ENCODE measurements at places on chromosomes 13 and 19.
A peak's percentile ranks its signal among the peaks of the same experiment; 100 is the strongest.

DNA sequence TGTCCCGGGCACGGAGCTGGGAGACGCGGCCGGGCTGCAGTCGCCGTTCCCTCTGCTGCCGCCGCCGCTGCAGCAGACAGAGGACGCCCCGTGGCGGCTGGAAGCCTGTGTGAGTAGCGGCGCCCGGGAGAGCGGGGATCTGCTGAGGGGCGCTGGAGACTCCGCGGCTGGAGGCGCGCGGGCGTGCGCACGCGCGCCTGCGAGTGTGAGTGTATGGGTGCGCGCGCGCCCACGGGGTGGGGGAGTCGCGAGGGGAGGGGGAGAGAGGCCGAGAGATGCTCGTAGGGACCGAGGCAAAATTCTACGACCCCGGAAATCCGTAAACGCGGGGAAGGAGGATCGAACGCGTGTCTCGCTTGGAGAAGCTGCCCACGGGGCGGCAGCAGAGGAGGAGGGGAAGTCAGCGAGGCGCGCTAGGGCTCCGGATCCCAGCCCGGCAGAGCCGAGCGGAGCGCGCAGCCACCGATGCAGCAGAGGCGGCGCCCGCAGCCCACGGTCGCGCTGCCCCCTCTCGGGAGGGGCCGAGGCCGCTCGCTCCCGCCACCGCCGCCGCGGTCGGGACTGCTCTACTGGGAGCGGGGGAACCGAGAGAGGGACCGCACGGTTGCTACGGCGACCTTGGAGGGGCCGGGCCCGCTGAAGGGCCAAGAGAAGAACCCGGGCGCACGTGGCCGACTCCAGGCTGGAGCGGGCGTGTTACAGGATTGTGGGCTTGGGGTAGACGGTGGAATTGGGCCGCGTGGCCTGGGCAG is at the start of gene ENOX1:
TSS of gene ENOX1 (minus strand) at position 207 of the 752 bp plus-strand sequence.
- no peaks in the 10 kb centered on the region for H3K36me3 ChIP-seq
- peaks cover 45% of the 10 kb centered on the region for H3K27me3 ChIP-seq
- no peak within 1 kb of the TSS for H3K27ac ChIP-seq

- DNase-seq: no peak
- peaks cover 19% of the 10 kb centered on the region for H3K4me1 ChIP-seq
- peak overlapping the region; percentile 74 for H3K4me3 ChIP-seq
- peaks cover 30% of the 10 kb centered on the region for H3K27me3 ChIP-seq
Observed at GRCh38 chr13:100506600-100507422, 81.8 kb downstream of the GGACT start.

GRCh38 chr19:46753420-46754155 is 7.3 kb upstream of the STRN4 start:
- no peak overlapping the region for H3K27ac ChIP-seq
- no peaks in the 10 kb centered on the region for H3K27me3 ChIP-seq
- DNase-seq: peak; percentile 51
- H3K4me1 ChIP-seq: peaks cover 9% of the 10 kb centered on the region

DNA sequence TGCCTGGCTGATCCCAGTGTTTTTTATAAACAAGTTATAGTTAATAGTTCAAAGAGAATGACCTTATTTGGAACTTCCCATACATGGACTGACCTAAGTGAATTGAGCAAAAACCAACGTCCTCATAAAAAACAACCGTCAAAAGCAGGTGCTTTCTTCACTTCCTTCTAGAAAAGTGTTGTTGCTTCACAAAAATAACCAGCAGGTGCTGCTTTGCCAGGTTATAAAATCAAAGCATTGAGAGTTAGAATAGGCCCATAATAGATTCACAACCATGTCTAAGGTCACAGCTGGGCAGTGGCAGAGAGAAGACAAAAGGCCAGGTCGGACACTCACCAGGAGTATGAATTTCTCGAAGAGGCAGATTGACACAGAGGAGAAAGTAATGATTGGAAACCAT is 9.5 kb downstream of the RUBCNL start:
- no peak overlapping the region for H3K4me3 ChIP-seq
- no peak overlapping the region for H3K27ac ChIP-seq
- peaks cover 5% of the 10 kb centered on the region for H3K4me1 ChIP-seq
- H3K27me3 ChIP-seq: peaks cover 5% of the 10 kb centered on the region

DNA sequence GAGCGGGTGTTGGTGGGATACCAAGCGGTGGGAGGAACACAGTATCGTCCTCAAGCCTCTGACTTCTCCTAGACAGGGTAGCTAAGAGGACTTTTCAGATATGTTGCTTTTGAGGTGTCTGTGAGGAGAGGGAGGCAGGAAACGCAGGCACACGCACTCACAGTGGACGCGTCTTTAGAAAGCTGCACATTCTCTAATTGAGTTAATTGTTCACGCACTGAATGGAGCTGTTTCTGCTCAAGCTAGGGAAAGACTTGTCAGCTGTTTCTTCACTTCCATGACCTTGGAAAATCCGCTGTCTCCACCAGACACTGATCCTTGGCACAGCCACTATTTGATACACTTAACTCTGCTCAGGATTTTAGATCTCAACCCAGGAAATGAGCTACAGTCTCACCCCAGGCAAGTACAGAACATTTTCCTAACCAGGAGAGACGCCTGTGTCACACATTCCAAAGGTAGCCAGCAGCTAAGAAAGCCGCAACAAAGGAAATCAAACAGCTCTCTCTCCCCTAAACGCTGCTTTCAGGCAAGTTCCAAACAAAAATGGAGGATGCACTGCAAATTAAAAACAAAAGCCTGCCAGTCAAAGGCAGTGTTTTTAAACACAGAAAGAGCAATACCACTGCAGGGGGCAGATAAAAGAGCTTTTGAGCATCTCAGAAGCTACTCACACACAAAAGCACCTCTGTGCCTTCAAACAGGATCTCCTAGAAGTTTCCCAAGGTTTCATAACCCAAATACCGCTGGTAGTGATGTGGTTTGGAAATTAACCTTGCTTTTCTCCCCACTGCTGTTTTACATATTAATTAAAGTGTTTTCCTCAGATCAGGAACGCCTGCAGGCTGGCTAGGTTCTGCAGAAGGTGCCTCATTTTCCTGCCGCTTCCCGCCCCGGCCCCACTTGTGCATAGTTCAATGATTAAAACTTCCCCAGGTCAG is 57.3 kb downstream of the IRS2 start:
- no peak overlapping the region for H3K4me3 ChIP-seq
- H3K4me1 ChIP-seq: no peaks in the 10 kb centered on the region
- peaks cover 5% of the 10 kb centered on the region for H3K27me3 ChIP-seq
- no peak for DNase-seq
- H3K36me3 ChIP-seq: no peaks in the 10 kb centered on the region

DNA sequence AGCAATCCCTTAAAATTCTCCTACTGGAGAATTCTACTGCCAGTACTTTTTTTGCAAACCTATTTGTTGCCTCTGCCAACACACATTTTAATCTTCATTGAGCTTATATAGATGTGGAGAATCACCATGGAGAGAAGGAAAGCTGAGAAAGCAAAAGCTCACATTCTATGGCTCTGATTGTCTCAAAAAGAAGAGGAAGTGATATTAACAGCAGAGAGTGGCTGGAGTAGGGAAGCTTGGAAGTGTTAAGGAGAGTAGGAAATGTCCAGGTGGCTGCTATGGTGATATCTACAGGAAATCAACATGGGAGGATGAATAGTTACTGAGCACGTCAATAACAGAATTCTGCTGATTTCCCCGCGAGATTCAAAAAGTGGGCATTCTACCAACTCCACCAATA is 78.8 kb upstream of the TDRD3 start:
- no peaks in the 10 kb centered on the region for H3K4me1 ChIP-seq
- peaks cover 20% of the 10 kb centered on the region for H3K27me3 ChIP-seq
- H3K4me3 ChIP-seq: no peak overlapping the region
- no peaks in the 10 kb centered on the region for H3K36me3 ChIP-seq

DNA sequence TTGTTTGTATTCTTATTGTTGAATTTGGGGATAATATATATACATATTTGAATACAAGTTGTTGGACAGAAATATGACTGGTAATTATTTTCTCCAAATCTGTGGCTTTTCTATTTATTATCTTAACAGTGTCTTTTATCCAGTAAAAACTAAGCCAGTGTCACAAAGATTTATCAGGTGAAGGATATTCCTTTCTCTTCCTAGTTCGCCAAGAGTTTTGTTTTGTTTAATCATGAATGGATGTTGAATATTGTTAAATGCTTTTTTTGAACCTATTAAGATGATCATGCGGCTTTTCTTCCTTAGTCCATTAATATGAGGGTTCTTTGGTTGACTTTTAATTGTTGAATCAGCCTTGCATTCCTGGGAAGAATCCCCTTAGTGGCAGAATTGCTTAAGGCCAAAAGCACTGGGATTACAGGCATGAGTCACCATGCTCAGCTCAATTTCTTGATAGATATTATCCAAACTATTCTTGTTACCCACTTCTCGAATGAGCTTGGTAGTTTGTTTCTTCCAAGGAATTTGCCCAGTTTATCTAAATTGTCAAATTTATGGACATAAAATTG is 53.3 kb downstream of the TEX26 start:
- H3K4me3 ChIP-seq: no peak overlapping the region
- no peak overlapping the region for H3K27ac ChIP-seq
- H3K27me3 ChIP-seq: no peaks in the 10 kb centered on the region
- no peaks in the 10 kb centered on the region for H3K36me3 ChIP-seq

- peaks cover 3% of the 10 kb centered on the region for H3K4me1 ChIP-seq
- no peak overlapping the region for H3K4me3 ChIP-seq
- H3K36me3 ChIP-seq: no peaks in the 10 kb centered on the region
- H3K27me3 ChIP-seq: no peaks in the 10 kb centered on the region
Observed at GRCh38 chr13:97853550-97853949, 99.9 kb upstream of the IPO5 start.

DNA sequence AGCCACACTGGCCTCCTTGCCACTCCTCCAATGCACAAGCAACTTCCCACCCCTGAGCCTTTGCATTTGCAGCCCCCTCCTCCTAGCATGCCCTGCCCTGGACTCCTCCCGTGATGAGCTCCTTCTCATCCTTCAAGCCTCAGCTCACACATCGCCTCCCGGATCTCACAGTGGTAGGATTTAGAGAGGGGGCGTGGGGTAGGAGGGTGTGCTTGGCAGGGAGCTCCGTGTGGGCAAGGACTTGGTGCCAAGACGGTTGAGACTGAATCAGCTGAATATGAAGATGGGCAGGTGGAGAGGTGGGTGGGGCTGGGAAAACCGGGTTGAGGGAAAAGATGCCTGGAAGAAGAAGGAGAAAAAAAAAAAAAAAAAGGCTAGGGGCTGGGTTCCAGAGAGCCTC is 48.4 kb upstream of the ZNRF4 start:
- DNase-seq: no peak
- no peaks in the 10 kb centered on the region for H3K27me3 ChIP-seq
- no peaks in the 10 kb centered on the region for H3K4me1 ChIP-seq
- H3K27ac ChIP-seq: no peak overlapping the region

- peaks cover 1% of the 10 kb centered on the region for H3K36me3 ChIP-seq
- no peak overlapping the region for H3K27ac ChIP-seq
- H3K4me3 ChIP-seq: no peak overlapping the region
- H3K4me1 ChIP-seq: peaks cover 7% of the 10 kb centered on the region
Observed at GRCh38 chr13:42109957-42110356, 61.5 kb downstream of the DGKH start.

GRCh38 chr13:113216254-113217048 is 7.0 kb downstream of the CUL4A start:
- H3K27me3 ChIP-seq: no peaks in the 10 kb centered on the region
- H3K27ac ChIP-seq: no peak overlapping the region
- H3K4me1 ChIP-seq: peaks cover 20% of the 10 kb centered on the region

GRCh38 chr13:35191883-35192282 is 249.8 kb downstream of the NBEA start:
- no peak for DNase-seq
- no peaks in the 10 kb centered on the region for H3K4me1 ChIP-seq
- H3K27me3 ChIP-seq: no peaks in the 10 kb centered on the region
- H3K36me3 ChIP-seq: no peaks in the 10 kb centered on the region
- H3K4me3 ChIP-seq: no peak overlapping the region

DNA sequence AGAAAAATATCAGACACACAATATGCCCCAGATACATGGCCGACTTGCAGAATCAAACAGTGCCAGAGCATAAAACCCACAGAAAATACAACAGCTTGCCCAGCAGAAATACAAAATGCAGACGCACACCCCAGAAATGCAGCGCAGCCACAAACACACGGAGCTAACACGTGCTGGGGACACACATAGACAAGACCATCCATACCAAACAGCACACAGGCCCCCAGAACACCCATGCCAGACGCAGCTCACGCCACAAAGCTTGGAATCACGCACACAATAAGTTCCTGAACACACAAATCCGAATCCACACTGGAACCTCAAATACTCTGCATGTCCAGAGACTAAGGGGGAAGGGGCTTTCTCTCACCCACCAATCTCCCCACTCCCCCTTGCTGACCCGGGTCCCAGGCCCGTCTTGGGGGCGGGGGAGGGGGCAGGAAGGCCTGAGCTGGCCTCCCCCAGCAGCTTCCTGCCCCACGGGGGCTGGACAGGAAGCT is 17.2 kb downstream of the CCDC97 start:
- H3K4me3 ChIP-seq: peak overlapping the region; percentile 76
- peaks cover 50% of the 10 kb centered on the region for H3K4me1 ChIP-seq
- no peak for DNase-seq

GRCh38 chr19:55590617-55591016 is 8.7 kb downstream of the FIZ1 start:
- H3K27me3 ChIP-seq: peaks cover 7% of the 10 kb centered on the region
- H3K4me3 ChIP-seq: no peak overlapping the region
- peaks cover 20% of the 10 kb centered on the region for H3K36me3 ChIP-seq
- DNase-seq: no peak

DNA sequence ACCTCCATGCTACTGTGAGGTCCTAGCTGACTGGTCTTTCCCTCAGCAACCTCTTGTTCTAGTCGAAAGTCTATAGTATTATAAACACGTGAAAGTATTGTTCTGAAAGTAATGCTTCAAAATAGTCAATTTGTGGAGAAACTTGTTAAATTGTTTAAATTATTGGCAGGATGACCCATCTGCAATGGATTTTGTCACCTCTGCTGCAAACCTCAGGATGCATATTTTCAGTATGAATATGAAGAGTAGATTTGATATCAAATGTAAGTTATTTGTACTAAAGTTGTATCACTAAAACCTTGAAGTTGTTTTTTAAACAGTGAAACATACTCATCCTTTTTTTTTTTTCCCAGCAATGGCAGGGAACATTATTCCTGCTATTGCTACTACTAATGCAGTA is 25.9 kb downstream of the UBA2 start:
- no peak overlapping the region for H3K27ac ChIP-seq
- no peaks in the 10 kb centered on the region for H3K27me3 ChIP-seq
- peaks cover 57% of the 10 kb centered on the region for H3K36me3 ChIP-seq

GRCh38 chr19:52670046-52670445 is 31.9 kb upstream of the ZNF83 start:
- peaks cover 80% of the 10 kb centered on the region for H3K36me3 ChIP-seq
- DNase-seq: no peak
- H3K27ac ChIP-seq: no peak overlapping the region
- H3K27me3 ChIP-seq: no peaks in the 10 kb centered on the region

DNA sequence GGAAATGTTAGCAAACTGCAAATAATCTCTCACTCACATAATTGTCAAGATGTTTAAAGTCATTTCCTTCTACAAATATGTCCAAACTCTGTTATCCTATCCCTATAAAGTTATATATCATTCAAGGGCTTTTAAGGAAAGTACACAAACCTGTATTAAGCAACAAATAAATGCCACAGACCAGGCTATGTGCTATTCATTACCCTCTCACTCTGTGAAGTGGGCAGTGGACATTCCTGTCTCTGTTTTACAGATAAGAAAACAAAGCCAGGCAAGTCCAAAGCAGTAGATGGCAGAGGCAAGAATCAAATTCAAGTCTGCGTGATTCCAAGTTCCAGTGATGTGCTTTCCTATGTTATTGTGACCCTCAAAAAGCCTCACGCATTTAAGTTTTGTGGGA is 140.6 kb downstream of the LHFPL6 start:
- H3K27ac ChIP-seq: no peak overlapping the region
- no peaks in the 10 kb centered on the region for H3K36me3 ChIP-seq
- no peak for DNase-seq
- H3K4me3 ChIP-seq: no peak overlapping the region
- H3K27me3 ChIP-seq: no peaks in the 10 kb centered on the region
